ENCODE measurements at places on chromosomes 12 and 14. TPM values are rescaled to one million over a fixed set of nuclear protein-coding genes. Genes with fewer than 3 reads are reported as not detected.

The CCDC196 gene
- total RNA-seq, result not detected

The RNASE3 gene
- not detected for total RNA-seq

The GPD1 gene
- total RNA-seq, result 9.0 TPM

DNA sequence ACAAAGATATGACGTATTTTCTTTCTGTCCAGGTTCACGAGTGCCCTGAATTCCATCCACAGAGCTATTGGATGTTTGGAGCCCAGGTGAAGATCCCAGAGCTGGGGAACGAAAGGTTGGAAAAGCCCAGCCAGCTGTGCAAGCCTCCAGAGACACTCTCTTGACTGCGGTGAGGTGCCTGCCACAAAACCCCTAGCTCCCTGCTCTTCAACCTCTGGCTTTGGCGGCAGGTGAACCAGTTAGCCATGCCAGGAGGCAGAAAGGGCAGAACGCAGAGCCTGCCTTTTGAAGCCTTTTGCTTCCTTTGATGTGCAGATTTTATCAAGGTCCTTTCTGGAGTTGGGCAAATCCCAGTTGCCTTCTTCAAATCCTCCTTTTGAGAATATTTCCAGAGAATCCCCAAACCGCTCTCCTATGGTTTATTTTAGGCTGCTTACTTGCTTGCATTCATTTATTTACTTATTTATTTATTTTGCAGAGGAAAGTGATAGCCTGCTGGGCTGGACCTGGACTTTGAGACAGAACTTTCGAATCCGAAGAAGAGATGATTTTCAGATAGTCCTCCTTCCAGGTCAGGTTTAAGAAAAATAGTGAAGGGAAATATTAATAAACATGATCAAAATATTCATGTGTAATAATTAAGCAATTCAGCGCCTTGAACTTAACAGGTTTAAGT is 411.2 kb upstream of the TBX3 start:
- peaks cover 5% of the 10 kb centered on the region for H3K27me3 ChIP-seq
- no peak overlapping the region for H3K4me3 ChIP-seq
- no peaks in the 10 kb centered on the region for H3K36me3 ChIP-seq

DNA sequence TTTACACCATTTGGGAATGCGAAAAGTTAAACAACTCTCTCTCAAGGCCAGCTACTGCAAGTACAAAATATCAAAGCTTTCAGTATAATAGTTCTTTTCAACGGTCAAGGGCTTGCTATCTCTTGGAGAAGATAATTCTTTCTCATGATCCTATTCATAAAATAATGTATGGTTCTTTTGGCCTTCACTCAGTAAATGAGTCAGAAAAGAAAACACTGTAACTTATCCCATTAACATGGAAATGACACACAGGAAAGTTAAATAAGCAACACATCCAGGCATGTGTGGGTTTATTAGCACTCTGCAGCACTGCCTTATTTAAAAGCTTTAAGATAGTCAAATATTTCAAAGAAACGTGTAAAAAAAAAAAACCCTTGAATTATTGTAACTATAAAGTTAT is 36.9 kb downstream of the ZFC3H1 start:
- H3K36me3 ChIP-seq, result peaks cover 92% of the 10 kb centered on the region
- H3K27me3 ChIP-seq, result no peaks in the 10 kb centered on the region

- no peak overlapping the region for H3K27ac ChIP-seq
- no peaks in the 10 kb centered on the region for H3K4me1 ChIP-seq
- DNase-seq, result peak; percentile 49
- no peak overlapping the region for H3K4me3 ChIP-seq
- no peaks in the 10 kb centered on the region for H3K27me3 ChIP-seq
Observed at GRCh38 chr12:66087365-66087943, 43.1 kb downstream of the LLPH start.

GRCh38 chr12:20653871-20654270 is 41.3 kb upstream of the SLCO1C1 start:
- DNase-seq, result no peak
- peaks cover 81% of the 10 kb centered on the region for H3K36me3 ChIP-seq
- no peaks in the 10 kb centered on the region for H3K27me3 ChIP-seq
- no peak overlapping the region for H3K27ac ChIP-seq
- H3K4me3 ChIP-seq, result no peak overlapping the region
- peaks cover 18% of the 10 kb centered on the region for H3K4me1 ChIP-seq

Data from left ventricle myocardium inferior (tissue), 1 donor.